ENCODE measurements at places on chromosomes 11 and 22.

DNA sequence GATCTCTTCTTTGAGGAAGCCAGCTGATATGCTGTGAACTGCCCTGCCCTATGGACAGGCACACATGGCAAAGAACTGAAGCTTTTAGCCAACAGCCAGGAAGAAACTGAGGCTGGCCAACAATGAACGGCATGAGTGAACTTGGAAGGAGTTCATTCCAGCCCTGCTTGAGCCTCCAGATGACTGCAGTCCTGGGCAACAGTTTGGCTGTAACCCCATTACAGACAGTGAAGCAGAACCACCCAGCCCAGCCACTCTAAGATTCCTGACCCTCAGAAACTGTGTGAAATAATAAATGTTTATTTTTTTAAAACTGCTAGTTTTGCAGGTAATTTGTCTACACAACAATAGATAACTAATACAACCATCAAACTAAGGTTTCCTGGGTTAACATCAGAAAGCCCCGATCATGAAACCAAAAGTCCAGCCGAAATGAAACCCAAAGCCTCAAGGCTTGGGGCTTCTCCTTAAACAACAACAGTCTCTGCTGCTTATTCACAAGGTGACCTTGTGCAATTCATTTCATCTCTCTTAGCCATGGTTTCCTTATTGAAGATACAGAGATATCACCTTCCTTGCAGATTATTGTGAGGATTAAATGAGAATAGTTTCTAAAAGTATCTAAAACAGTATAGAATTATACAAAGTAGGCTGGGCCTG is 31.4 kb downstream of the PAK1 start:
- DNase-seq = no peak

DNA sequence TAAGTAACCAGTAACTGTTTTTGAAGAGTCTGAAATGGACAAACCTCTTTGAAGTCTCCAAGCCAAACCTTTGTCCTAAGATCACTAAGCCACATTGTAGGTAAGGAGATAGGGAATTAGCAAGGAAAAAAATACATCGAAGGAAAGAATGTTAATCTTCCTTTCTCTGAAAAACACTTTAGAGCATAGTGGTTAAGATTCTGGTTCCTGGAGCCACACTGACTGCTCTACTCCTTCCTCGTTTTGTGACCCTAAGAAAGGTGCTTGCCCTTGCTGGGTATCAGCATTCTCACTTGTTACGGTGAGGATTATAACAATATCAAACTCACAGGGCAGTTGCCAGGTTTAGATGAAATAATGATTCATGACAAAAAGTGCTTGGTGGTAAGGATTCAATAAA is 104.0 kb downstream of the SIK3 start:
- DNase-seq = no peak

DNA sequence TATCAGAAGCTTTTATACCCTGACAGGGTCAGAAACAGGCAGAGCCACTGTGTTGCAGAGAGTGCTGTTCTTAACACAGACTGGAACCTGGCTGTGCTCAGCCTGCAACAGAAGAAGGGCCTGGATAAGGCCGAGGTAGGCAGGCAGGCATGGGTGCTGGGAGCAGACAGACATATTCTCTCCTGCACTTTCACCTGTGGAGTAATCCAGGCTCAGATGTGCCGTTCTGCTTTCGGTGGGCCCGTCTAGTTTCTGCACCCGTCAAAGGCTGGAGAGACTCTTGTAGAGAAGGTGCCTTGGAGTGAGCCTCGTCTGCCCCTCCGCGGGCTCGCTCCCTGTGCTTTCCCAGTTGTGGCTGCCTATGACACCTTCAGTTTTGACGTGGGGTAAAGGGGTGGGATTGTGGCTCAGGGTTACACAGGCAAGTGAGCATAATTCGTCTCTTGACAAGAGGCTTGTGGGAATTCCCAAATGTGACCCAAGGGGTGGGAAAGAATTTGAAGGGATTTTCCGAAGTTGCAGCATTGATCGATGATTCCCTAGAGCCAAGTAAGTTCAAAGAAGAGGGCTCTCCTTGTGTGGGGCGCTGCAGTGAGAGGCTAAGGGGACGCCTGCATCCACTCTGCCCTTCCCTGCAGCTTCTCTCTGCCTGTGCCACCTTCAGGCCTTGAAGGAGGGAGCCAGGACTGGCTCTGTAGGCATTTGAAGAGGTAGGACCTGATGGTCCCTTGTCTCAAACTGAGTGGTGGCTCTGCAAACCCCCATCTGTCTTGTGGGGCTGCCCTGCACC is 16.2 kb upstream of the ST3GAL4 start:
- no peak for DNase-seq

DNA sequence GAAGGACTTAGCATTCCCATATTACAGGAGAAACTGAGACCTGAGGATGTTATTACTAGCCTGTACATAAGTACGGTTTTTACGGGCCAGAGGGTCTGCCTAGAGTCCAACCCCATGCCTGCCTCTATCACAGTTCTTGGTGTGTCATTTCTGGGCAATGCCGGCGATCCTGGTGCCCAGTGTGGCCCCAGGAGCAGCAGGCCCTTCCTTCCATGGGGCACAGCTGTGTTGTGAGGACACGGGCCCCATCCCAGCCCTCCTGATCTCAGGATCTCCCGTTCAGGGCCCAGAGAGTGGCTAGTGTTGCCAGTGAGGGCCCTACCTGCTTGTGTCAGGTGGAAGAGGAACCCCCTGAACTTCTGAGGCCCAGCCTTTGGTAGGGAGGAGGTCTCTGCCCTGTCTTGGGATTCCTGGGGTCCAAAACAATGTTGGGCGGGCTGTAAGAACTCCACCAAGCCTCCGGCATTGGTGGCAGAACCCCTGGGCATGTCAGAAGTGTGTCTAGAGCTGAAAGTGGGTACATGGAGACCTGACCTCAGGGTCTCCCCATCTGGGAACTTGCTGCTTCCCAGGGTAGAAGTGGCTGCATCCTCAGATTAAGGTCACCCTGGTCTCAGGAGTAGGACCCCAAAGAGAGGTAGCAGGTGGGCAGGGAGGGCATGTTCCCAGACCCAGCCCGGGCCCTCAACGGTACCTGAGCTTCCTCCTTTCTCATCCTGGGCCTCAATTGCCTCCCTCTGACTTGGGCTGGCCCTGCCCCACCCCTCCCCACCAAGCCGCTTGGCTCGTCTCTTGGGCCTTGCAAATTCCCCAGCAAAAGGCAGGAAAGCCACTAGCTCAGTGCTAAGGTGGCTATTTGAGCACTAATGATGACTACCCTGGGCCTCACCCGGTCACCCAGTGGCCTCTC is 74.6 kb upstream of the KCNQ1OT1 start:
- DNase-seq = no peak

GRCh38 chr22:25627271-25627852 is 62.9 kb downstream of the GRK3 start:
- no peak for DNase-seq

- DNase-seq = no peak
These were observed 33.6 kb upstream of the RELT start for GRCh38 chr11:73342633-73343032.

DNA sequence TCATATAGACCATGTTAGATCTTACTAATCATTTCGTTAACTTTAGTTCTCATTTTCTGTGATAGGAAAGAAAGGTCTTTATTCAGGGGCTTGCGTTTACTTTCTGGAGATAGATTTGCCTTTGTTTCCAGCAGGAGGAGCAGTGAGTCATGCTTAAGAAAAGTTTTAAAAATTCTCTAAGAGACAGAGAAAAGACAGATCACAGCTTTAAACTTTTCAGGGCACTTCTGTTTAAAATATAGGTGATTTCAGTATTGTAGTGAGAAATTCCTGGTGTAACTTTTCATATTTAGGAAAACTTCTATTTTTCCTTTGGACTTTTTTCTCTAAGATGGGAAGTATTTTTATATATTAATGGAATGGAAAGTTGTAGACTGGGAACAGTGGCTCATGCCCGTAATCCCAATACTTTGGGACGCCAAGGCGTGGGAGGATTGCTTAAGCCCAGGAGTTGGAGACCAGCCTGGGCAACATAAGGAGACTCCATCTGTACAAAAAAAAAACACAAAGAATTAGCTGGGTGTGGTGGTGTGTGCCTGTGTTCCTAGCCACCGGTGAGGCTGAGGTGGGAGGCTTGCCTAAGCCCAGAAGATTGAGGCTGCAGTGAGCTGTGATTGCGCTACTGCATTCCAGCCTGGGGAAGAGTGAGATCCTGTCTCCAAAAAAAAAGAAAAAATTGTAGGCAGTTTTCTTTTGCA is 60.3 kb downstream of the ATXN10 start:
- DNase-seq = no peak

- no peak for DNase-seq
These were observed 28.7 kb downstream of the GUCD1 start for GRCh38 chr22:24526191-24526590.

GRCh38 chr22:37176464-37177061 is 11.5 kb downstream of the C1QTNF6 start:
- no peak for DNase-seq

DNA sequence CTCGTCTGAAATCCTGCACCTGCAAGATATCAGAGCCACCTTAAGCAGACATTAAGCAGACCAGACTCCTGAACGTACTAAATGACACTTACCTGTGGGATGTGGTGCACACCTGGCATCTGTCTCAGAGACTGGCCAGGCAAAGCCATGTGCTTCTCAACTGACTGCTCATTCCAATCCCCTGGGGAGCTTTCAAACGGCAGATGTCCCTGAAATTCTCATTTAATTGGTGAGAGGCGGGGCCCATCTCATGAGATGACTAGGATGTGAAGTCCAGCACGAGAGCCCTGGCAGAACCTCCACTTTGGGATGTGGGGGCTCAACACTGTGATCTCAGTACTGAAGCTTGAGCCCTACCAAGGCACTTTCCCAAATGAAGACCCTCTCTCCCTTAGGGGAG is 84.9 kb upstream of the HMGXB4 start:
- peak; percentile 94 for DNase-seq

- DNase-seq = no peak
These were observed 82.4 kb upstream of the CD44 start for GRCh38 chr11:35056391-35057093.

GRCh38 chr11:2804189-2804588 is 81.4 kb downstream of the CDKN1C start:
- DNase-seq = no peak

DNA sequence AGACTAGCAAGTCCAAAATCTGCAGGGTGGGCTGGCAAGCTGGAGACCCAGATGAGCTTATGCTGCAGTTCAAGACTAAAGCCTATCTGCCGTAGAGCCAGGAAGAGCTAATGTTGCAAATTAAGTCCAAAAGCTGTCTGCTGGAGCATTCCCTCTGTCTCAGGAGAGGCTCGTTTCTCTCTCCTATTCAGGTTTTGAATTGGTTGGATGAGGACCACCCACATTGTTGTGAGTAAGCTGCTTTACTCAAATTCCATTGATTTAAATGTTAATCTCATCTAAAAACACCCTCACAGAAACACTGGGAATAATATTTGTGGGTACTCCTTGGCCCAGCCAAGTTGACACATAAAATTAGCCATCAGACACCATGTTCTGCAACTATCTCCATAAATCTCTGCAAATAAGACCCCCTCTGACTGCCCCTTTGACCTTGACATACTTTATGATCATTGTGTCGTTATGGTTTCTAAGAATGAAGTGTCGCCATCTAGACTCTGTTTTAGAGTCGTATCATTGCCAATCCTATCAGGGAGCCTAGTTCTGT is 16.8 kb upstream of the CUL5 start:
- DNase-seq = no peak

Measured in NCI-H187 (cell line).